GM10248 (cell line): ENCODE measurements at places on chromosomes 3 and 15.
A peak's percentile ranks its signal among the peaks of the same experiment; 100 is the strongest.

DNA sequence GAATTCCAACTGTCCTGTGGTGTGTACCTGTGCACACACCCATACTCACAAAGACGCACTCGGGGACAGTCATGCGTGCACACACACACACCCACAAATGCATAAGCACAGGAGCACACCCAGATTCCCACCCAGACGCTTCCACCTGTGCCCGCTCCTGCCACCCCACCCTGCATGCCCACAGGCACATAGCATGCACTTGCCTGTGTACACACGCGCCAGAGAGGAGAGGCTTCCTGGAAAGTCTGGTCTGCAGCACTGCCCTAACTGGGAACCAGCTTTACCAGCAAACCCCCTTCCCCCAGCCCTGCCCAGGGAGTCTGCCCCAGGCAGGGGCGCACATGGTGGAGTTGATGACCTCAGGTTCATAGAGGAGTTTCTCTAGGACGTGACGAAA, 246.2 kb downstream of the UACA start:
- DNase-seq, result no peak

- DNase-seq, result no peak
Measured at GRCh38 chr3:12829886-12830784, 11.2 kb downstream of the RPL32 start.

DNA sequence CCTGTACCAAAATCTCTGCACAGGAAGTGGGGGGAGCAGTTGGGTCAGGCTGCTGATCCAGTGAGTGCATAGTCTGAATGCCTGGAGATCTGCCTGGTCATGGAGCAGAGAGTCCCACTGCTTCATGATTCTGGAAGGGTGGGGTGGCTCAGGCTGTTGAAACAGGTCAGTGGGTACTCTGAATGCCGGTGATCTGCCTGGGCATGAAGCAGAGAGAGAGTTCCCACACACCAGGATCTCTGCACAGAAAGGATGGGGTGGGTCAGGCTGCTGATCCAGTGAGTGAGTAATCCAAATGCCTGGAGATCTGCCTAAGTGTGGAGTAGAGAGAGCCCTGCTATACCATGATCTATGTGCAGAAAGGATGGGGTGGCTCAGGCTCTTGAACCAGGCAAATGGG, 16.1 kb upstream of the GCSAM start:
- DNase-seq, result no peak

DNA sequence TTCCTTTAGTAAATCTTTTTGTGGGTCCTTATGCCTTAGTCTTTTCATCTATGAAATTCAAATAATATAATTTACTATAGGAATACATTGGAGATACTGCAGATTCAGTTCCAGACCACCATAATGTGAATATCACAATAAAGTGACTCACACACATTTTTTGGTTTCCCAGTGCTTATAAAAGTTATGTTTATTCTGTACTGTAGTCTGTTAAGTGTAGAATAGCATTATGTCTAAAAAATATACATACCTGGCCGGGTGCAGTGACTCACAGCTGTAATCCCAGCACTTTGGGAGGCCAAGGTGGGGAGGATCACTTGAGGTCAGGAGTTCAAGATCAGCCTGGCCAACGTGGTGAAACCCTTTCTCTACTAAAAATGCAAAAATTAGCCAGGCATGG, 53.9 kb upstream of the PAQR5 start:
- DNase-seq, result no peak

DNA sequence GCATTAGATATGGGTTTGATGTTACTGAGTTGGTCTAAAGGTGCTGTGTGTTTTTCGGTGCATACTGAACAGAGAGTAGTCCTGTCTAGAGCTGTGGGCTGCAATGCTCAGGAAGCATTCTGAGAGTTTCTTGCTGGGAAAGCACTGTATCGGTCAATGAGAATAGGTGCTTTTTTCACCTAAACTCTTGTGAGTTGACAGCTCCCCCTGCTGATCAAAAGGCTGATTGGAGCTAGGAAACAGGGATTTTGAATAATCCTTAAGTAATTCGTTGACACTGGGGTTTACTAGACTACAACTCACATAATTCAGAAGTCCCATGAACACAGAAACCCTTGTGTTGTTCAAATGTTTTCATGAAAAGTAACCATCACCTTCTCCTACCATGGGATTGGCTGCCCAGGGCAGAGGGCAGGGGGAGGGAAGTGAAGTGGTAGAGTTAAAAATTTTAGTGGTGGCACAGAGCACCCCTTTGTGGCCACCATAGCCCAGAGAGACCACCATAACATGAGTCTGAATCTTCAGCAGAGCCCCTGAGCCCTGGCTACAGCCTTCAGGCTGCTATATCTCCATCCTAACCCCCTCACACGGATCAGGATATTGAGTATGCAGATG, 13.0 kb upstream of the MANF start:
- DNase-seq, result peak; percentile 45

DNA sequence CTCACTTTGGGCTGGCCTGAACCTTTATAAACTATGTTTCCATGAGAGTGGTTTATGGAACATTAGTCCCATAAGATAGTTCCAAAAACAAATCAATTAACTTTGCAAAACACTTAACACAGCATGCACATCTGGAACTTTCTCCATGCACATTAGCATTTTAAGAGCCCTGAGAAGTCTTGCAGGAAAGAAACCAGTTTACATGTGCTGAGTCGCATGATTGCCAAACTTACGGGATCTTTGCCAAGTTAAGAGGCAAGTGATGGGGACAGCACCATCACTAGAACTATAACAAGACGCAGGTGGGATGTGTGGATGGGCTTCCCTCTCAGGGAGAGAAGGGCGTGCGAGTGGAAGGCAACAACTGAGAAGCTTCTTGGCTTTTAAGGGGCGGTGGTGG, 20.7 kb downstream of the ADAMTS9 start:
- no peak for DNase-seq

- no peak for DNase-seq
Measured at GRCh38 chr3:147336543-147337278, 69.6 kb downstream of the ZIC4 start.

GRCh38 chr3:124823206-124823605, 64.0 kb downstream of the ITGB5 start:
- no peak for DNase-seq

- DNase-seq, result no peak
Measured at GRCh38 chr3:23874359-23875112, 42.3 kb downstream of the NKIRAS1 start.

GRCh38 chr3:69080233-69080920, at the start of gene UBA3:
Gene UBA3 (minus strand): TSS chr3:69080365. CDS start chr3:69080353, 12 bp downstream.
- peak; percentile 90 for DNase-seq

GRCh38 chr3:175591375-175591774, 732.2 kb downstream of the NAALADL2 start:
- no peak for DNase-seq

- DNase-seq, result no peak
Measured at GRCh38 chr3:147417551-147418295, 8.6 kb downstream of the ZIC1 start.

GRCh38 chr3:4466741-4467521, at the start of gene SUMF1:
Gene SUMF1 (minus strand): TSS chr3:4467269. CDS start chr3:4467245, 24 bp downstream.
- DNase-seq, result peak; percentile 93

GRCh38 chr15:71780115-71780976, 30.0 kb upstream of the NR2E3 start:
- peak; percentile 74 for DNase-seq

DNA sequence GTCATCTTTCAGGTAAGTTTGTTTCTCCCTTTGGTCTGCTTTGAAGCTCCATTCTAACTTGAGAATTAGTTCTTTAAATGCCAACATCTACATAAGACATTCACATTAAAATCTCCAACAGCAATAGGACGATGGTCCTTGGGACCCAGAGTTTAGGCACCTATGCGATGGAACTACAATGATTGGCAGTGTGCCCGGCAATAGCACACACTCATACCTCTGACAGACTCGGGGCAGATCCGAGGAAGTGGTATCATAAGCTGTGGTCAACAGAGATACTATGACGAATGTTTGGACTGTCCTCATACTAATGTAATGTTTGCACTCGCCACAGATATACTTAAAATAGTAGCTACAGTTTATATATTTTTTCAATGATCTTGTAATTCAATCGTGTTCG, 34.2 kb upstream of the NR2F2 start:
- DNase-seq, result no peak

GRCh38 chr3:32973982-32974381, 22.5 kb downstream of the CCR4 start:
- DNase-seq, result peak; percentile 31

- DNase-seq, result no peak
Measured at GRCh38 chr3:194298331-194299227, 52.5 kb downstream of the CPN2 start.

- no peak for DNase-seq
Measured at GRCh38 chr15:73854265-73854664, 19.1 kb upstream of the TBC1D21 start.
